ENCODE measurements at places on chromosomes 4 and X.

DNA sequence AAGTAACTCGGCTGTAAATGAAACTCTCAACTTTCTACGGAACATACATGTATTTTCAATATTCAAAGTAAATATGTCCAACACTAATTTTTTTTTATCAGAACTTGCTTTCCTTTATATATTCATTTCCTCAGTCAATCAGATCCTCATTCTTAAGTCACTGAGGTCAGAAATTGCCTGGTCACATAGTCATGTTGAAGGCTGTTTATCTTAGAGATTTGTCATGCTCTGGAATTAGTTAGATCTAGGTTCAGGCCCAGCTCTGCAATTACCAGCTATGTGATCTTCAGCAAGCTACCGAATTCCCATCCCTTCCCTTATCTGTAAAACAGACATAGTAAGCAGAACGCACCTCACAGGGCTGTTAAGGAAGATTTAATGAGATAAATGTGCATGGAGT is 228.8 kb downstream of the SPCS3 start:
- DNase-seq: no peak

DNA sequence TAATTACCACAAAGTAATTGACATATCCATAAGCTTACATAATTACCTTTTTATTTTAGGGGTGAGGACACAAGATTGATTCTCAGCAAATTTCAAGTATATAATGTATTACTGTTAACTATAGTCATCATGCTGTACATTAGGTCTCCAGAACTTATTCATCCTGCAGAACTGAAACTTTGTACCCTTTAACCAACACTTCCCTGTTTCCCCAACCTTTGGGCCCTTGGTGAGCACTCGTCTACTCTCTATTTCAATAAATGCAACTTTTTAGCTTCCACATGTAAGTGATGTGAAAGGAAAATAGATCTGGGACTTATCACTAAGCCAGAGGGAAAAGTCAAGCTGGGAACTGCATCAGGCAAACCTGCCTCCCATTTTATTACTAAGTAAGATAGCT is 33.6 kb upstream of the CCNG2 start:
- DNase-seq: no peak

DNA sequence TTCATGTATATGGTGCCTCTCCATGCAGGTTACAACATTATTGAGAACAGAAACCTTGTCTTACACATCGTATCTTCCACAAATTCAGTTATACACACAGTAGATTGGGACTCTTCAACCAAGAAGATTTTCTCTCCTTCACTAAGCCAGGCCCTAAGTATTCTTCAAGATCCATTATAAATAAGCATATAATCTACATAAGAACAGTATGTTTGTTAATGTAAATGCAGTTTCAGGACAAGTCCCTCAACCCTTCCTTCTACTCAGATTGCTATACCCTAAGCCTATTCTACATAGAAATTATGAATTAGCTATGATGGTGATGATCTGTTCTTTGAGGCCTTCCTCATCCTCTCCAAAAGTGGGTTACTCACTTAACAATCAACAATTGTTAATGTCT is 41.2 kb downstream of the COL4A6 start:
- no peak for DNase-seq

- no peak for DNase-seq
Observed at GRCh38 chr4:48504352-48504751, 14.3 kb downstream of the ZAR1 start.

Measured in stimulated activated CD4-positive, alpha-beta T cell treated with anti-CD3 and anti-CD28 coated beads, Interleukin-15, amount 100 ng/mL, for 1 hour (primary cell).